ENCODE measurements at places on chromosomes 11 and 22. TPM values are rescaled to one million over a fixed set of nuclear protein-coding genes. Genes with fewer than 3 reads are reported as not detected.

DNA sequence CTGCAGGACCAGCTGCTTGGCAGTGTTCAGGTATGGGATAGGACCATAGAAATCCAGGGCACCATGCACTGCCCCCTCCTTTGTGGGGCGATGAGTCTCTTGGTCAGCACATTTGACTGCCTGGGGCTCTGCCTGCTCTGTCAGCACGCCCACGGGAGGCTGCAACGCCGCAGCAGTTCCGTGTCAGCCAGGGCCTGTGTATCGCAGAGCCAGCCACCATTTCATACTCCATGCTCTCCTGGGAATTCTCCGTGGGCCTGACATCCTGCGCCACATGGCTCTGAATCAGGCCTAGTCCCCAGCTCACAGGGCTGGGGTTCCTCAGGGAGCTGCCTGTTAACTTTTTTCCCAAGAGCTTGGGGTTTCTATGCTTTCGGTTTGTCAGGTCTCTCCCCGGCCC is 16.9 kb upstream of the RELT start:
- no peak for DNase-seq

DNA sequence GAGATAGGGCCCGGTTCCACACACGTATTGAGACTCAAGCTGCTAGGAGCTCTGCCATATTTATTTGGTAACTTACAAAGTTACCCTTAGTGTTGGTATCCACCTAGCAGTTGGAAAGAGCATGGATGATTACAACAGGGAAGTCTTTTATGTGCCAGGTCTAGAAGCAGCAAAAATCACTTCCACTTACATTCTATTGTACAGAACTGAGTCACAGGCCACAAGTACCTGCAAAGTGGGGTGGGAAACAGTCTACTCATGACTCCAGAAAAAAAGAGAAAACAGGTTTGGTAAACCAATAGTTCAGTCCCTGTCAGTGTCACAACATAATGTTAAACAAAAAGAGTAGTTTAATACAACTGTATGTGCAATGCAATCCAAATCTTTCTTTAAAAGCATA is 279.6 kb upstream of the PITPNB start:
- DNase-seq, result no peak

DNA sequence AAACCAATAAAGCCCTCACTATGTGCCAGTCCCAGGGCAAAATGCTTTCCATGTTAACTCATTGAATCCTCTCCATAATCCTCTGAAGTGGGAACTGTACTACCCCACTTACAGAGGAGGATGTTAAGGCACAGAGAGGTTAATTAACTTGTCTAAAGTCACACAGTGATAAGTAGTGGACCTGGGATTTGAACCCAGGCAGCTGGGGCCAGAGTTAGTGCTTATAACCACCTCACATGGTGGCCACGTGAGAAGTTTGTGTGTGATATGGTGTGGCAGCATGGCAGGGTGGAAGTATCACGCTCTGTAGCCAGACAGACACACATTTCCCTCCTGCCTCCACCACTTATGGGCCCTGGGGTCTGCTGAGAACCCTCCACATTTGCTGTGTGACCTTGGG is 16.5 kb downstream of the PARVG start:
- DNase-seq, result no peak

Gene SLC17A6
- total RNA-seq, result not detected

Gene CNIH2
- 0.34 TPM for total RNA-seq

GRCh38 chr22:25735650-25736049 is 6.3 kb upstream of the MYO18B start:
- no peak for DNase-seq

DNA sequence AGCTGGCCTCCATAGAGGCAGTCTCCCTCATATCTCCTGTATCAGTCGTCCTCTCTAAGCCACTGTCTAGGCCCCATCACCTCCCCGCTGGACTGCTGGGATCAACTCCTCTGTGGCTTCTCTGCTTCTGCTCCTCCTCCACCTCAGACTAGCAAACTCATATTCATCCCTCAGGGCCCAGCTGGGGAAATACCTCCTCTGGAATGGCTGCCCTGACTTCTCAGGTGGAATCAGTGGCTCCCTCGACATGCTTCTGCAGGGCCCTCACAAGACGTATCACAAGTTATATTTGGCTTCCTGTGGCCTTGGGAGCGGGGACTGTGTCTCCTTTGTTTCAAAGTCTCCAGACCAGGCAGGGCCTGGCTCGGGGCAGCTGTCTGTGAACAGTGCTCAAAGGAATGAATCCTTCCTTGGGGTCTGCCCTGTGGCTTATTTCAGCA is 10.0 kb downstream of the SLC29A2 start:
- no peak for DNase-seq

DNA sequence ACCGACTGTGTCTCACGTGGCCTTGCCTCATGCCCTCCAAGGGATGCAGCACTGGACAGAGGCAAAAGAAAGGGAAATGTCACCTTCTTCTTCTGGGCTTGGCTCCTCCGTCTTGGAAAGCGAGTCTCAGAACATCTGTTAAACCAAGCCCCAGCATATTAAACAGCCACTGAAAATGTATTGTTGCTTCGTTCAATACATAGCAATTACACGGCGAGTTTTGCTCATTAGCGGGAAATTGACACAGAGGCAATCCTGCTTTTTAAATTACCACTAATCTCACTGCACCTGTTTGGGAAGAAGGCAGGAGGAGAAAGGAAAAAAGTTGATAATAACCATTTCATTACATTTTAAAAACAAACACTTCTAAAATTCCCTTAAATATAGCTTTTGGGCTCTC is 72.1 kb downstream of the SEZ6L start:
- DNase-seq, result no peak

- DNase-seq, result no peak
Observed at GRCh38 chr11:73249304-73249703, 22.8 kb upstream of the P2RY6 start.

DNA sequence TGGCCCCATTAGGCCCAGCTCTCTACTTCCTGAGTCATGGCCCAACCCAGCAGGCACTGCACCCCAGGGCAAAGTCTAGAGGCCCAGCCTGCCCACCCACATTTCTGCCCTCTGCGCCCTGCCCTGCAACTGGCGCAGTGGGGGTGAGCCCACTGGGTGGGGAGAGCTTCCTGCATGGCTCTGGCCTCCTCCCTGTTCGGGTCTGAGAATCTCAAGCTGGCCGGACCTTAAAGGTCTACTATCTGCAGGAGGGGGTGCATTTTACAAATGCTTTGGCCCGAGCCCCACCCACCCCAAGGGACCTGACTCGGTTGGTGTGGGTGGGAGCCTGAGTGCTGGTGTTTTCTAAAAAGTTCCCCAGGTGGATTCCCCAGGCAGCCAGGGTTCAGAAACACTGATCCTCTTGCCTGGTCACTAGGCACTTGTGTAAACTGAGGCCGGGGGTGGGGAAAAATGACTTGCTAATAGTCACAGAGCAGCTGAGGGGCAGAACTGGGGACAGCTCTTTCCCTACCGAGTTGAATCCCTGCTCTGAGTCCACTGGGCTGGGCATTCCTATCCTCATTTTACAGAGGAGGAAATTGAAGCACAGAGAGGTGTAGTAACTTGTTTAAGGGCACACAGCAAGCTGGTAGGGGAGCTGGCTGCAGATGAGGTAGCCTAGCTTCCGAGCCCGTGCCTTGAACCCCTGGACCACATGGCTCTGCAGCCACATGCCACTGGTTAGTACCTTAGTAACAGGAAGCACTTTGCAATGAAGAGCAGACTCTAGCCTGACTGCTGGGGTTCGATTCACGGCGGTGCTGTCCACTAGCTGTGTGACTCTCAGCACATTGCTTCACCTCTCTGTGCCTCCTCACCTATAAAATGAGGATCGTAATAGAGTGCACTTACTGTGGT is 36.3 kb downstream of the CD82 start:
- peak; percentile 82 for DNase-seq

Gene KRTAP5-2
- total RNA-seq, result not detected

Gene CNTF
- total RNA-seq, result 0.76 TPM

- DNase-seq, result no peak
Observed at GRCh38 chr22:34877506-34877905, 188.5 kb upstream of the ISX start.

Gene C11orf68
- 11.0 TPM for total RNA-seq

Gene SCT
- total RNA-seq, result not detected

Gene CACNA1I
- not detected for total RNA-seq

GRCh38 chr22:22841598-22841997 is 46.0 kb upstream of the IGLL5 start:
- no peak for DNase-seq

- DNase-seq, result no peak
Observed at GRCh38 chr11:103359216-103359615, 250.0 kb downstream of the DYNC2H1 start.

Gene FBLN1
- not detected for total RNA-seq

Gene POTEH
- not detected for total RNA-seq

DNA sequence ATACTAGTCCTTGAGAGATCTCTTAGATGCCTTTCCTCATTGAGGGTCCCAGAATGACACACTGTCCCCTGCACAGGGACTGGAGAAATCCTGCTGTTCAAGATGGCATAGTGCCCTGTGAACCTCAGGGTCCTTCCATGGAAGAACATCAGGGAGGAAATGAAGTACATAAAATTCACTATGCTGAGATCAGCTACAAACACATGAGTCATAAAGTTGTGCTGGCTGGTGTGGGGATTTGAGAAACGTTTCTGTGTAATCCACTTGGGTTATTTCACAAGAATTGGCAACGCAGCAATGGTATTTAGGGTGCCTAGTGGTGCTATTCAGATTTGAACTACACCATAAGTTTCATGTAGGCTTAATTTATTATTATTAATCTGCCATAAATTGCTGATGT is 174.4 kb downstream of the MAML2 start:
- no peak for DNase-seq

DNA sequence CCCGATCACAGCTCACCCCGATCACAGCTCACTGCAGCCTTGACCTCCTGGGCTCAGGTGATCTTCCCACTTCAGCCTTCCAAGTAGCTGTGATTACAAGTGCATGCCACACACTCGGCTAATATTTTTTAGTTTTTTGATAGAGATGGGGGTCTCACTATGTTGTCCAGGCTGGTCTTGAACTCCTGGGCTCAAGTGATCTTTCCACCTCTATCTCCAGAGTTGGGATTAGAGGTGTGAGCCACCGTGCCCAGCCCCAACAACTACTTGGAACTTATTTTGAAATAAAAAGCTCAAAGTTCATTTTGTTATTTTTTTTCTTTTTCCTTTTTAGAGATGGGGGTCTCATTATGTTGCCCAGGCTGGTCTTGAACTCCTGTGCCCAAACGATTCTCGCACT is 27.8 kb upstream of the SLC25A1 start:
- DNase-seq, result no peak

Gene CBLIF
- not detected for total RNA-seq

GRCh38 chr11:33419924-33420323 is 162.7 kb downstream of the HIPK3 start:
- DNase-seq, result no peak

Gene OR4D9
- 0.18 TPM for total RNA-seq

Gene TNNI2
- not detected for total RNA-seq

DNA sequence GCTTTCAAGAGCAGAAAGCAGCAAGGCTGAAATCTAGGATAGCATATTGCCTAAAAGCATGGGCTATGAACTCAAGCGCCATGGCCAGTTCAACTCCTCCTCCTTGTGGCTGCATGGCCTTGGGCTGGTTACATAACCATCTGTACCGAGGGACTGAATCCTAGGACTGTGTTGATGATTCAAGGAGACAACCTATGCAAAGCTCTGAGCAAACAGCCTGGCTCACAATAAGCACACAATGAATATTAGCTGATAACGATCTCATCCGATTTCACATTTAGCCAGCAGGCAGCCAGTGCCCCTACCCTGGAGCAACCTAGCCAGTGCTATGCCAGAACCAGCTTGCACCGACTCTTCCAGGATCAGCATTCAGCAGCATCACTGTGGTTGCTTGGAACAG is 698.4 kb downstream of the TBC1D22A start:
- no peak for DNase-seq

DNA sequence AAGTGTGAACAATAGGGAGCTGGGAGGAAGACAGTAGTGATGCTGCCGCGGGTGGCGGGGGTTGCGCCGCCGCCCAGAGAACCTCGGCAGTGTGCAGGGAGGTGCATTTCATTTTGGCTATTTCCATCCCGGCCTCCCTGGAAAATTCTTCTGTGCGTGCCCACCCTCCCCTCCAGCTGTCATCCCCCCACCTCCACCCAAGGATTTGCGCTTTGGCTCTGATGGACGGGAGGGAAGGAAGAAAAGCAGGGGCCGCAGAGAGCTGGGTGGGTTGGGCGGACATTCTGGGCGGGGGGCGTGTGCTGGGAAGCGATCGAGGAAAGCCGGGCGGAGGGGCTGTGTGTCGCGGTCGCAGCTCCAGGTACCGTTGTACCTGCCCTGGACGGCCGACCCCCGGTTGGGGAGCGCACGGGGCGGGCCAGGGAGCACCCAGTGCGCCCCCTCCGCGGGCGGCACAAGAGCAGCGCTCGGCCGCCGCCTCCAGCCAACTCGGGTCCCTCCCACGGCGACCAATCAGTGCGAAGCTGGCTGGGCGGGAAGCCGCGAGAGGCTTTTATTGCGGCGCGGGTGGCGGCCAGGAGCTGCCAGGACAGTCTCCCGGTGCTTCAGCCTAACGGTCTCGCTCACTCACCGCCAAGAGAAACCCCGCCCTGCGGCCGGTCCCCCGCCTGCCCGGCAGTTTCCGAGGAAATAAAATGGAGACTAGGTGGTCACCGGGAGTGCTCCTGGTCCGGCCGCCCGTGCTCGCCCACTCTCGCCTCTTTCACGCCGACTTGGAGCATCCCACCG is 1.6 kb downstream of the NCAM1 start:
- DNase-seq, result no peak

Gene GAB4
- total RNA-seq, result not detected
